CD8-positive, alpha-beta memory T cell (primary cell): ENCODE measurements at places on chromosomes 7 and 10.

DNA sequence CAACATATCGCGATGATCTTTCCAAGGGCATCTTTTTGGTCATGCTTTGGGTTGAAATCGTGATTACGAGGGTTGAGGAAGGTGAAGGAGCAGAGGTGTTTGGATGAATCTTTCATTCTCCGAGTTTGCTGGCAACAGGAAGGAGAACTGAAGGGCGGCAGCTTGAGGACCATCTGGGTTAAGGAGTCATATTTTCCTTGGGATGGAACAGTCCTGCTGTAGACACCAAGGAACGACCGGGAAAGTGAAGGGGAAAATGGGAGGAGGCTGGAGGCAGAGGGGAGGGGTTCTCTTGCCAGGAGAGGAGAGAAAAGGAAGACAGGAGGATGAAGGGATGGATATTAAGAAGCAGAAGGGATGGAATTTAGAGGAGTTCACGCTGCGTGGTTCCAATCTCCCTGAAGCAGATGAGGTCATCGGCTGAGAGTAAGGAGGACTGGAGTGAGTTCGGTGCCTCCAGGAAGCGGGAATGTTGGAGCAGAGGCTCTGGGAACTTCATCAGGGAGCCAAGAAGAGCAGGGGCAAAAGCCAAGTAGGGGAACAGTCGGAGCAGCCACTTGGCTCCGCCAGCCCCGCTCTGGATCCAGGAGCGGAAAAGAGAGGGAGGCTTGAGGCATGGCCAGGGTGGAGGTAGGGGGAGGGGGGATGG, 116.6 kb upstream of the GALNT17 start:
- DNase-seq = no peak

DNA sequence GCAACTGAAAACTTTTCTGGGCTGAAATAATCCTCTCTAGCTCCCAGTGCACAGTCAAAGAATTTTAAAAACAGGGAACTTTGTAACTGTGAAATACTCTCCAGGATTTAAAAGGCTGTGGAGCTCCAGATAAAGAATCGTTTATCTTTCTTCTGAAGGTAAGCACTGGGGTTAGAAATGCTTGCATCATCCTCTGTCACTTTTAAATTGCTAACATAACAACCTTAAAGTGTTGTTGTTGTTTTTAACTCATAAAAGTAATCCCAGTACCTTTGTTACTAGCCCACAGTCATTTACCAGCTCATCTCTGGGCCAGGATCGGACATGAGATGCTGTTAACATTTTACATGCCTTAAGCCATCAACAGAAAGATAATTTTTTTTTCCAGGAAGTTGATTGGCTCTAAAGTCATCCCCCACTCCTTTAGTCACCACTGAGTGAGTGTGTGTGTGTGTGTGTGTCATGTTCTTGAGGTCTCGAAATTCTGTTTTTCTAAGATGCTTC, at the start of gene SLC39A12:
SLC39A12 (plus strand) TSS at position 51 of the 504 bp plus-strand sequence. CDS start 1,359 bp downstream, outside the sequence.
- DNase-seq = no peak

DNA sequence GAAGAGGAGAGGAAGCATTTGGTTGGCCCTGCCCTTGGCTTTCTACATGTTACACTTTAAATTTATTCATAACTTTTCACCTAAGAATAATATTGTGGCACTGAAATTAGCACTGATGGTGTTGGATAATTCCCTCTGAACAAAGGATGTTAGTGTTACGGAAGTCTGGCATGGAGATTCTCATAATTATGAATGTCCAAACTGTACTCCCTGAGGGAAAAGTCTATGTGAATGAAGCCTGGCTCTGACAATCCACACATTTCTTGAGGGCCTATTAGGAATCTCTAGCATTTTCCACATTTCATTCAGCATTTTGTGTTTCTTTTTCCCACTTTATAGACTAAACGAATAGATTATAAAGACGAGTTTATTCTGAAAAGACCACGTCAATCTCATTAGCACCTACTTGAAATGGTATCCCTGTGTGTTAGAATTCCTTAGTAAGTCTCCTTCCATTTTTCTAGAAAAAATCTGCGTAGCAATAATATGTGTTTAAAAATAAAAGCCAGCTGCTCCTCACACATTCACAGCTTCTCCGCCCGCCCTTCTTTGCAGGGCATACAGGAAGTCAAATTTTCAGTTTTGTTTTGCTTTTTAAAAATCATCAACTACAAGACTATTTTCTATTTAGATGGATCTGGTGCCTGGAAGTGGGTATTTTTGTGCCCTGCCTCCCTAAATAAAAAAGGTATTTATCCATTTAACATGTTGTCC, 131.8 kb upstream of the PALS2 start:
- peak; percentile 3 for DNase-seq

- DNase-seq = no peak
These were observed 90.5 kb upstream of the PDGFA start for GRCh38 chr7:610141-610530.

DNA sequence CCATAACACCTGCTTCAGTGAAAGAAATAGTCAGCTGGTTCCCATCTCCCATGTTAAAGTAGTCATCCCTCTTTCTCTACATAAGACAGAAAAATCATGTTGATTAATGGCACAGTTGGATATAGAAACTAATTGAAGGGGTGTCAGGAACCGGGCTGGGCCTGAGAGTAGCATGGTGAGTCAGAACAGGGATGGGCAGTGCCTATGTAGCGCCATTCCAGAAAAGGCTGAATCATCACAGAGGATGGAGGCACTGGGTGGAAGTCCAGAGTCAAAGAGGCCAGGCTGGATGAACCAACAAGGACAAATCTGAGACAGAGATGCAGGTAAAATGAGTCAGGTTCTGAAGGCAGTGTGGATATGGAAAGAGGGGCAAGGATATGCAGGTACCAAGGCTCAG, 201.2 kb downstream of the LHFPL3 start:
- no peak for DNase-seq

GRCh38 chr7:108629651-108630400, 60.2 kb downstream of the DNAJB9 start:
- DNase-seq = no peak

GRCh38 chr10:36026081-36026480, 384.0 kb upstream of the FZD8 start:
- no peak for DNase-seq

DNA sequence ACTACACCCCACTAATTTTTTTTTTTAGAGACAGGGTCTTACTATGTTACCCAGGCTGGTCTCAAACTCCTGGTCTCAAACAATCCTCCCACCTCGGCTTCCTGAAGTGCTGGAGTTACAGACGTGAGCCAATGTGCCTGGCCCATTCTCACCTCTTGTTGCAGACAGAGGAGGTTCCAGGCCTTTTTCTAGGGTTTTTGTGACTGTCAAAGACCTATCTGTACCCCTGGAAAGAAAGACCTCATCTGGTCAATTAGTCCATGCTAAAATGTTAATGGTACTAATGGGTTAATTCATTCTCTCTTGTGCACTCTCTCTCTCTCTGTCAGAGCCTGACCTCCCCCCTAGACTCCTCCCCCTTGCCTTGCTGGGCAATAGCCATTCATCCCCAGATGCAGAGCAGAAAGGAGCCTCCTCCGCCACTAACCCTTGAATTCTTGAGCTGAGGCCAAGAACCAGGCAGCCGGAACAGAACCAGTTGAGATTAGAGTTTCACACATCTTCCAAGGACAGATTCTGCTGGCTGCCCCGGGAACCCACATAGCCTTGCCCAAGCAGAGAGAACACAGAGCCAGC, 209.7 kb downstream of the SKIDA1 start:
- no peak for DNase-seq

DNA sequence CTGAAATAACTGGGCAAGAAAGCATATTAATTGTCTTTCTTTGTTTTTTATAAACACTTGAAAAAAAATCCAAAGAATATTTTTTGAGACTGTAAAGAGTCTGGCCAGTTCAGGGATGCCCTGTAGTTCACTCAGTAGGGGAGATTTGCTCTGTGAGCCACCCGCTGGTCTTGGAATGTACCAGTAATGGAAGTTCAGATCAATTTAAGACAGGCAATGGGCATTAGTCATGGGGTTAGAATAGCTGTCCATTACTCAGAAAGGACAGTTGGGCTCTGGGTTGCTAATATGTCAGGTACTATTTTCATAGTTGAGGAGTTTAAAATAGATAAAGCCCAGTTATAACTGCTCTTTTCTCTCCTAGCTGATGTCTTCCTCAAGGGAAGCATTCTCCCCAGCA, 38.7 kb downstream of the A1CF start:
- DNase-seq = no peak

GRCh38 chr7:22295402-22296264, 61.3 kb downstream of the RAPGEF5 start:
- DNase-seq = no peak

- DNase-seq = no peak
These were observed 89.3 kb downstream of the MKI67 start for GRCh38 chr10:128036746-128037543.

- DNase-seq = peak; percentile 74
These were observed 505 bp downstream of the HNRNPA2B1 start for GRCh38 chr7:26200038-26200443.

DNA sequence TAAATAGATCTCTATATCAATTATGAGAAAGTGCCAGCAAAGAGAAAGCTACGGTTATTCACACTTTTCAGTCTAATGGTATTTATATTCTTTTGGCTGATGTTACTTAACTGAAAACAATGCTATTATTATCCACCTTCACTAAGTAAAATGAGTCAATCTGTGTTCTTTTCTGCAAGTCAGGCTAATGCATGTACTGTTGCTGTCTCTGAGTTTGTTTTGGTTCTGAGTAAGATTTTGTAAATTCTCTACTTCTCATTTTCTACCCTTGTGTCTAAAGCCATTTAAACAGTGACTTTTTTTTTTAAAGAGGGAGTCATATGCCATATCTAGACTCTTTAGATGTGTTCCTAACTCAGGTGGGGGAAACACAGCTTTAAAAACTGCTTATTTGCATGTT, 7.5 kb downstream of the VWC2 start:
- no peak for DNase-seq

DNA sequence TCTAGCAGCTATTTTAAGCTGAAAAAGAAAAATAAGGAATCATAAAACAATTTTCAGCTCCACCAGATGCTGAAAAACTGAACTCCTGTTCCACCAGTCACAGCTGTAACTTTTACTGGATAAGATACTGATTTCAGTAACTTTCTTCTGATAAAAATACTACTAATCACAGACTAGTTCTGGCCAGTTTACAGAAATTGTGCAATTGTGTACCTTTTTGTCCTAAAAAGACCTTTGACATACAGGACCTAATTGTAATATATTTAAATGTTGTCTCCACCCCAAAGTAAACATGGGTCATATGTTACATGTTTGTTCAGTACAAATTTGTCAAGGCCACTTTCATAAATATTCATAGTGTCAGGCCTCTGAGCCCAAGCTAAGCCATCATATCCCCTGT, 27.1 kb upstream of the PIP start:
- DNase-seq = no peak

DNA sequence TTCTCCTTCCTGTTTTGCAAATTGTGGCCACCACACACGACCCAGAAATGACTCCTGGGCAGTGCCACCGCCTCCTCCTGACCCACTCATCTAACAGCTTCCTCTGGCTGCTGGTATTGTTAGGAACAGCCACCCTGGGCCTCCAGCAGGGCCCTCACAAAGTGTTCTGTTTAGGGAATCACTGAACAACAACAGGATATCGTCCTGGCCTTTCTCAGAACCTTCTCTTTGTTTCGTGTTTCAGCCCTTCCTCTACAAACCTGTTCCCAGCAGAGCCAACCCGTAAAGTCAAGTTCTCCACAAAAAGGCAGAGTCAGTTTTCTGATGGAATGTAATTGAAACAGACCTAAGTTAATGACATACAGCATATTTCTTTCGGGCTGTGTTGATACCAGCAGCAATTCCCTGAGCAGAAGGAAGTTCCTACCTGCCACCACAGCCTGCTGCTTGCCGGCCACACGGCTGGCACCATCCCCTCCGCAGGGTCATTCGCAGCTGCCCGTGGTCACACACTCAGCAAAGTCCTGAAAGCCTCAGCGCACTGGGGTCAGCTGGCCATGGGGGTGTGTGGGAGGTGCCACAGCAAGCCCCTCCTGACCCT, 91.7 kb upstream of the PITRM1 start:
- no peak for DNase-seq

- no peak for DNase-seq
These were observed 575.1 kb downstream of the PARD3 start for GRCh38 chr10:34240039-34240438.

DNA sequence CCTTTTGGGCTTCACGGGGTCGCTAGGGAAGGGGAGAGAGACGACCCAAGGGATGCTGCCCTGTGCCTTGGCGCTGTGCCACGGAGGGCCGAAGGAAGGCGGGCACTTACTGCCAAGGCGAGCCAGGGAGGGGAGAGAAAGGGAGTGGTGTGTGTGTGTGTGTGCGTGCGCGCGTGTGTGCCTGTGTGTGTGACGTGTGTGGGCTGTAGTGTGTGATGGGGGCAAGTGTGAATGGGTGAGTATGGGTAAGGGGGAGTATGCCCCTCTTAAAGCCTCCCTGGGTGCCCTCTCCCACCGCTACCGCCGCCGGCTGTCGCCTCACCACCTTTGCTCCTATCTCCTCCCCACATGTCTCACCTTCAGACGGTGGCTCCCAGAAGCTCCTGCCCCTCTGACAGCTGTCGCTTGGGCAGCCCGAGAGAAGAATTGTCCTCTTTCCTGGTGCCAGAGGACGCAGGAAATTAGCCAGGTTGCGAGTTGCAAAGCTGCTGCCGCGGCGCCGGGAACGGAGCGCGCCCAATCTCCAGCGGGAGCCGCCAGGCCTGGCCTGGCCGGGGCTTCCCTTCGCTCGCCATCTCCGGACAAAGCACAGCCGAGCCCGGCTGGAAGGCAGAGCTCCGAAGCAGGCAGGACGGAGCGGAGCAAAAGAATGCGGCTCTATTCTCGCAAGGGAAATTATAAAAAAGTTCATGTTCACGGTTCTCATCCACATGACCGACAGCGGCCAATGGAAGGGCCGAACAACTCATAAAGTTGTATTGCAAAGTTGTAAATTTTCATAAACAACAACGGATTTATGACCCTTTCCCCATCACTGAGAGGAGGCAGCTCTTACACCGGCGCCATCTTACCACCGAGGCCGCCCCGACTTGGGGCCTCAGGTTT, at the start of gene HOXA3:
HOXA3 (minus strand) TSS at position 653 of the 885 bp plus-strand sequence. CDS start 41,943 bp downstream, outside the sequence.
- no peak for DNase-seq

DNA sequence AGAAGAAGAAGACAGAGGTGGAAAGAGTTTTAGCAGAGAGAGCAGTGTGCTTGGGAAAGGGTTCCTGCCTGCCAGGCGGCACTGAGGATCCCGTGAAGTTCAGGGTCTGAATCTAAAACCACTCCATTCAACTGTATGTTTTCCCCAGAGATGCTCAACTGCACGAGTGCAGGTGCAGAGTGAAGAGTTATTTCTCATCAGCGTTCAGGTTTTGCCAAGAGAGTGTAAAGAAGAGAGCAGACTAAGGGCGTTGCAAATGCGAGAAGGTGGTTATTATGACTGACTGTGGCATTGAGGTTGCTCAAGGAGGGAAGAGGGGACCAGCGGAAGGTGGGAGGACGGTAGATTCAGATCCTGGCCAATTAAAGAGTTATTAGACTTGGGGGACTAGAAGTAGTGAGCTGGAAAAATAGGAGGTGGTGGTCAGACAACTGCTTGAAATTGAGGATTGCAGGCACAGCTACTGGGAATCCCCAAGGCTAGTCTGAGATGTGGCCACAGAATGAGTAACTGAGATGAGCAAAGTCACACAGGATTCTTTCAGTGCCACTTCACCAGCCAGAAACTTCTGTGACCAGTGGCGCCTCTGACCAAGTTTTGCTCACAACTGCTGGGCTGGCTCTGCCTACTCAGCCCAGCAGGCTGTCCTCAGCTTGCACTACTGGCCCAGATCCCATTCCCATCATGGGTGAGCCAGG, 29.1 kb downstream of the STRA8 start:
- DNase-seq = no peak
